Kidney (tissue), 22 donors: ENCODE measurements at places on chromosomes 2 and 18. TPM values are rescaled to one million over a fixed set of nuclear protein-coding genes. Genes with fewer than 3 reads are reported as not detected.

GALR1 gene
- polyA plus RNA-seq = not detected

IL18R1 gene
- 3.6 TPM for polyA plus RNA-seq

CD207 gene
- not detected for polyA plus RNA-seq

ZEB2 gene
- polyA plus RNA-seq = 8.3 TPM

IL1R2 gene
- polyA plus RNA-seq = 11.2 TPM

DSG1 gene
- polyA plus RNA-seq = not detected

IL37 gene
- polyA plus RNA-seq = not detected

SKA1 gene
- not detected for polyA plus RNA-seq

AP1S3 gene
- polyA plus RNA-seq = 2.5 TPM

C2orf72 gene
- polyA plus RNA-seq = 2.6 TPM

DYNAP gene
- polyA plus RNA-seq = not detected

- DNase-seq = peak; percentile 41
- H3K27ac ChIP-seq = no peak overlapping the region
- H3K4me1 ChIP-seq = no peaks in the 10 kb centered on the region
- no peaks in the 10 kb centered on the region for H3K36me3 ChIP-seq
These were observed 283.4 kb upstream of the MYT1L start for GRCh38 chr2:2614452-2614851.

DNA sequence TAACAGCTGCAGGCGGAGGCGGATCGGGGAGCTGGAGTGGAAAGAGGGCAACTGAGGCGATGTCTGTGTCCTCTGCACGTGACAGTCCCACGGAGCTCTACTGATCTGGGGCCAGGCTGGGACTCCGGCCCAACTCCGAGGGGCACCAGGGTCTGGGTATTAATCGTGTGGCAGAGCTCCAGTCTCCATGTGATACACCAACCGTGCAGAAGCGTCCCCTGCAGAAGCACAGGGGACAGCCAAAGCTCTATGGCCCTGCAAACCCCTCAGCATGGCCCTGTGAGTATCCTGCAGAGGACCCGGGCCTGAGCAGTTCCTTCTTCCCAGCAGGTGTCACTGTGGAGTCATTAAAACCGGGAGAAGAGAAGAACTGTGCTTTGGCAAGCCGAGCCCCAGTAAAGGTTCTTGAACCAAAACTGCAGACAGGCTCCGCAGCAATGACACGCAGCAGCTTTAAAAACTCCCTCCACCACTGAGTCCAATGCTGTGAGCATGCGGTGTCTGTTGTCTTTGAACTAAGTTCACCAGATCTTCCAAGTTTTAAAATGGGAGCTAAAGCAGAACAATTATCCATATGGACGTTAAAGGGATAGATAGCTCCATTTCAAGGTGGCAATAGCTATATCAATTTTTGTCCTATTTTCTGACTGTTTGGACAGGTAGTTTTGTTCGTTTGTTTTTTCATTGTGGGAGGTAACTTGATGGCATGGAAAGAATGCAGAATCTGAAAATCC, 79.4 kb downstream of the TMEM182 start:
- H3K4me1 ChIP-seq = no peaks in the 10 kb centered on the region
- H3K27ac ChIP-seq = no peak overlapping the region
- no peaks in the 10 kb centered on the region for H3K27me3 ChIP-seq
- DNase-seq = peak; percentile 64

GRCh38 chr2:125644257-125644656, 1011.7 kb upstream of the GYPC start:
- DNase-seq = no peak
- no peak overlapping the region for H3K4me3 ChIP-seq
- H3K4me1 ChIP-seq = no peaks in the 10 kb centered on the region
- no peaks in the 10 kb centered on the region for H3K36me3 ChIP-seq
- no peaks in the 10 kb centered on the region for H3K27me3 ChIP-seq

DNA sequence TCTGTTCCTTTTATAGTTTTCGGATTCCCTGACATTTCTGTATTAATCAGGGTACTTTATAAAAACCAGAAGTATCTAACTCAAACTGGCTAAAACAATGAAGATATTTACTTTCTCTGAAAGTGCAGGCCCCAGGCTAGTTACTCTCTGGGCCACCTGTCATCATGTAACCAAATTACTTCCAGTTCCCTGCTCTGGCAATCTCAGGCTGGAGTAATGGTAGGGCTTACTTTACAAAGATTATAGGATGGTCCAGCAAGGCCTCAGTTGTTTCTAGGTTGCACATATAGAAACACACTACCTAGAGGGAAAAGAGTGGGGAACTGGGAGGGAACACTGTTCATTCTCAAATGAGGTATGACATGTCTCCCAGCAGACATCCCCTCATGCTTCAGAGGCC, 74.8 kb downstream of the CHST9 start:
- H3K27me3 ChIP-seq = no peaks in the 10 kb centered on the region
- no peak overlapping the region for H3K4me3 ChIP-seq
- H3K4me1 ChIP-seq = no peaks in the 10 kb centered on the region
- DNase-seq = no peak
- H3K36me3 ChIP-seq = no peaks in the 10 kb centered on the region
- no peak overlapping the region for H3K27ac ChIP-seq

GRCh38 chr2:224084266-224084892, 45.3 kb upstream of the SERPINE2 start:
- H3K27ac ChIP-seq = no peak overlapping the region
- no peaks in the 10 kb centered on the region for H3K27me3 ChIP-seq
- DNase-seq = no peak
- no peaks in the 10 kb centered on the region for H3K4me1 ChIP-seq

GRCh38 chr2:205687641-205687956, 5.3 kb downstream of the NRP2 start:
- no peaks in the 10 kb centered on the region for H3K27me3 ChIP-seq
- H3K27ac ChIP-seq = no peak overlapping the region
- no peak for DNase-seq
- peaks cover 6% of the 10 kb centered on the region for H3K4me1 ChIP-seq
- no peak overlapping the region for H3K4me3 ChIP-seq

- no peak overlapping the region for H3K27ac ChIP-seq
- H3K4me1 ChIP-seq = no peaks in the 10 kb centered on the region
- H3K27me3 ChIP-seq = no peaks in the 10 kb centered on the region
- no peaks in the 10 kb centered on the region for H3K36me3 ChIP-seq
These were observed 9.6 kb upstream of the RAB31 start for GRCh38 chr18:9698497-9698896.

GRCh38 chr2:69384618-69385081, 2.4 kb downstream of the GFPT1 start:
- peaks cover 9% of the 10 kb centered on the region for H3K4me1 ChIP-seq
- H3K4me3 ChIP-seq = no peak overlapping the region
- no peaks in the 10 kb centered on the region for H3K27me3 ChIP-seq
- no peak for DNase-seq
- H3K27ac ChIP-seq = no peak overlapping the region

- no peaks in the 10 kb centered on the region for H3K36me3 ChIP-seq
- DNase-seq = no peak
- peaks cover 49% of the 10 kb centered on the region for H3K4me1 ChIP-seq
- H3K27me3 ChIP-seq = no peaks in the 10 kb centered on the region
- peak overlapping the region; percentile 26 for H3K27ac ChIP-seq
These were observed 5.4 kb downstream of the RAB11FIP5 start for GRCh38 chr2:73107211-73107926.

- H3K4me3 ChIP-seq = no peak overlapping the region
- H3K27me3 ChIP-seq = no peaks in the 10 kb centered on the region
- no peaks in the 10 kb centered on the region for H3K4me1 ChIP-seq
- H3K27ac ChIP-seq = no peak overlapping the region
- no peak for DNase-seq
These were observed 518.3 kb downstream of the XIRP2 start for GRCh38 chr2:167406558-167406957.

DNA sequence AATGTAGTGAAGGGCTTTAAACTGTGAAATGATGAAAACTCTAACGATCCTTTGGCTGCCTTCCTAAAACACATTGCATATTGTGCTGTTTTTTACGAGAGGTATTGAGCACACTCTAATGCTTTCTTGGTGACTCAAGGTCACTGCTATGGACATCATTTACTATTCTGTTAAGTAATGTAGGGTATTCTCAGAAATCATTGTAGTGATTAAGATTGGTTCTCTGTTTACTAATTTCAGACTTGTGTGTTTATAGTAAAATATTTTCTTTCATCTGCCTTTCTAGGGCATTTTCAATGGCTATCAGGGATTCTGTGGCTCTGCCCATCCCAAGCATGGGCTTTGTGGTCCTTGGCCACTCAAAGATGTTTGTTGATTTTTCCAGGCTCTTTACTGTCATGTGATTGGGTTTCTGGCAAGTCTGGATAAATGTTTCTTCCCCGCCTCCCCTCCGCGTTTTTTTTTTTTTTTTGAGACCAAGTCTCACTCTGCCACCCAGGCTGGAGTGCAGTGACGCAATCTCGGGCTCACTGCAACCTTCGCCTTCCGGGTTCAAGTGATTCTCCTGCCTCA, 29.3 kb downstream of the UBE2F start:
- H3K36me3 ChIP-seq = no peaks in the 10 kb centered on the region
- H3K4me1 ChIP-seq = no peaks in the 10 kb centered on the region
- no peak for DNase-seq
- H3K27ac ChIP-seq = no peak overlapping the region

DNA sequence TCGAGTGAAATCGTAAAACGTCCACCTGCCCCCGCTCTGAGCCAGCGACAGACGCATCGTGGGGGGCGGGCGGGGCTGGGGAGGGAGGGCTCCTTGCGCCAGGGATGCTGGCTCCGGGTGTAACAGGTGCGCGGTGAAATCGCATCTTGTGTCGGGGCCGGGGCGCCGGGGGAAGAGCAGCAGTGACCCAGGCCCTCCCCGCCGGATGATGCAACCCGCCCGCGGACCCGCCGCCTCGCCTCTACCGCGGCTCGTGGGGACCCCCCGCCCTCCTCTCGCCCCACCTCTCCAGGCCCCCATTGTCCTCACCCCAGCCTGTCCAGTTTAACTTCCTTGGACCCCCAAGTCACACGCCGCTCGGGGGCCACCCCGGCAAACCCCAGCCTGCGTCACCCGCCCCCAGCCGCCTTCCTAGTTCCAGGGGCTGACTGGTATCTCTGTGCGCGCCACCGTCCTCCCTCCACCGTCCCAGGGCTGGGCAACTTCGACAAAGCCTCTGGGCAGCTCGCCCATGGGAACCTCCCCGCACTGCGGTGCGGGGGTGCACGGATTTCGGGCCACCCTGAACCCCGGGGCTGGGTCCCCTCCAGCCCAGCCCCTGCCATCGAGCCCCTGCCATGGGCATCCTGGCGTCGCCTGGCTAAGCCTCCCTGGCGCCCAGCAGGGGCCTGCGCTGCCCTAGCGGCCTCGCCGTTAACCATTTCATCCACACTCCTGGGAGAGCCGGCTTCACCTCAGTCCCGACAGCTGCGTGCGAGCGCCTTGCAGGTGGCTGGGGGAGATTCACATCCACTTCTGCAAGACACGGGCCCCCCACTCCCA, 799 bp upstream of the KIF1A start:
- peaks cover 6% of the 10 kb centered on the region for H3K27me3 ChIP-seq
- no peak overlapping the region for H3K4me3 ChIP-seq
- no peaks in the 10 kb centered on the region for H3K4me1 ChIP-seq

DNA sequence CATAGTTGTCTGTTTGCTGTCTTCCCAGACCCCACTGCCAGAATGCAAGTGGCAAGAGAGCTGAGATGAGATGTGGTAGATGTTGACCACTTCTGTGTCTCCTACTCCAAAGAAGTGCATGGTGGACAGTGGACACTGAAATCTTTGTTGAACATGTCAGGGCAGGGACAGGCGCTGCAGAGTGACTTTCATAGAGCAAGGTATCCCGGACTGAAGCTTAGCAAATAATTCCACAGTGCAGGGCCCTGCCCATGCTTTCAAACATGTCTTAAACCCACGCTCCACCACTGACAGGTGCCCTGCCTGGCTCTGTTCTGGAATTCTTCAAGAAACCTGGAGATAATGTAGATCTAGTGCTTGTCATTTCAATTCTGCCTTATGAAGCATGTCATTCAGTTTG, 470.5 kb upstream of the ID2 start:
- H3K27me3 ChIP-seq = no peaks in the 10 kb centered on the region
- H3K27ac ChIP-seq = no peak overlapping the region
- H3K4me1 ChIP-seq = no peaks in the 10 kb centered on the region
- no peaks in the 10 kb centered on the region for H3K36me3 ChIP-seq
- no peak overlapping the region for H3K4me3 ChIP-seq
- no peak for DNase-seq

DNA sequence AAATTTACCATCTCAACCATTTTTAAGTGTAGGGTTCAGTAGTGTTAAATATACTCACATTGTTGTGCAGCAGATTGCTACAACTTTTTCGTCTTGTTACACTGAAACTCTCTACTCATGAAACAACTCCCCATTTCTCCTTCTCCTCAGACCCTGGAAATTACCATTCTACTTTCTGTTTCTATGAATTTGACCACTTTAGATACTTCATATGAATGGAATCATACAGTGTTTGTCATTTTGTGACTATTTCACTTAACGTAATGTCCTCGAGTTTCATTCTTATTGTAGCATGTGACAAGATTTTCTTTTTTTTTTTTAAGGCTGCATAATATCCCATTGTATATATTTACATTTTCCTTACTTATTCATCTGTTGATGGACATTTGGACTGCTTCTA, 203.8 kb downstream of the PLCL1 start:
- H3K36me3 ChIP-seq = no peaks in the 10 kb centered on the region
- no peak overlapping the region for H3K4me3 ChIP-seq
- no peaks in the 10 kb centered on the region for H3K27me3 ChIP-seq
- no peak overlapping the region for H3K27ac ChIP-seq

DNA sequence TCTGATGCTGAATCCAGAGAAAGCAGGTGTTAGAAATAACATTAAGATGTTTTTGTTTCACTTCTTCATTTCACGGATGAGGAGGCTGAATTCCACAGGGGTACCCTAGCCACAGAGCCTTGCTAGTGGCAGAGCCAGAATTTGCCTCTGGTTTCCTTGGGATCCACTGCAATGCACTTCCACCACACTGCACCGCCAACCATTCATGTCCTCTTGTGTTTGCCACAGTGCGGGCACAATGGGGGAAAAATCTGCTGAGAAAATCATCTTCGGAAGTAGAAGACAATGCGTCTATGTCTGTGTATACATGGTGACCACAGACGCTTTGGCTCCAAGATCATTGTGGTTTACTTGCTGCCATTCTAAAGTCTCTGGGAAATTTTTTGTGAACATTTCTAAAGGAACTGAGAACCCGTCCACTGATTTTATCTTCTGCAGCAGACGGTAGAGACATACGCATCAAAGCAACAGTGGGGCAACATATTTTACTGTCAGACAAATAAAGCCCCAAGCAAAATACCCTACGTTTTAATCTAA, 14.9 kb downstream of the ICOS start:
- no peak overlapping the region for H3K27ac ChIP-seq
- no peaks in the 10 kb centered on the region for H3K36me3 ChIP-seq
- no peaks in the 10 kb centered on the region for H3K4me1 ChIP-seq
- no peaks in the 10 kb centered on the region for H3K27me3 ChIP-seq
